Renal cortical epithelial cell (primary cell): ENCODE measurements at places on chromosomes 2 and 18. TPM values are rescaled to one million over a fixed set of nuclear protein-coding genes. Genes with fewer than 3 reads are reported as not detected.

DNA sequence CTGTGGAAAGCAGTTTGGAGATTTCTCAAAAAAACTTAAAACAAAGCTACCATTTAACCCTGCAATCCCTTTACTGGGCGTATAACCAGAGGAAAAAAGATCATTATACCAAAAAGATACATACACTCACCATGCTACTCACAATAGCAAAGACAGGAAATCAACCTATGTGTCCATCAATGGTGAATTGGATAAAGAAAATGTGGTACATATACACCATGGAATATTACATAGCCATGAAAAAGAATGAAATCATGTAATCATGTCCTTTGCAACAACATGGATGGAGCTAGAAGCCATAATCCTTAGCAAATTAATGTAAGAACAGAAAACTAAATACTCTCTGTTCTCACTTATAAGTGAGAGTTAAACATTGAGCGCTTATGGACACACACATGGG is 18.6 kb downstream of the ABCA12 start:
- DNase-seq = no peak

DNA sequence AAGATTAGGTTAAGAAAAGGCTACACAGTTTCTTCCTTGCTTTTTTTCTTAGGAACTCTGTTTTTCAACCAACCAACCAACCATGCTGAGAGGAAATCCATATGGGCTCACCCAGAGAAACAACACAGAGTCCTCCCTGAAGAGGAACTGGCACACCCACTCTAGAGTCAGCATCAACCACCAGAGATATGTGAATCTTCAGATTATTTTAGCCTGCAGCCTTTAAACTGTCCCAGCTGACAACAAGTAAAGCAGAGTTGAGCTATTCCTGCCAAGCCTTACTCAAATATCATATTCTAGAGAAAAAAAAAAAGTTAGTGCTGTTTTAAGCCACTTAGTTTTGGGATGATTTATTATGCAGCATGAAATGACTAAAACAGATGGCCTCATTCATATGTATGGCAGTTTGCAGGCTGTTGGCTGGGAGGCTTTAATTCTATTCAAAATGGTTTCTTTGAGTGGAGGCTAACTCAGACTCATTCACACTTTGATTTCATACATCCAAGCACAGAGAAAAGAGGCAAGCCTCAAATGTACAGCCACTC is 1637.7 kb upstream of the LRRTM1 start:
- DNase-seq = no peak

- DNase-seq = no peak
Observed at GRCh38 chr2:233373316-233373715, 19.0 kb downstream of the DGKD start.

- peak; percentile 22 for DNase-seq
Observed at GRCh38 chr2:8030573-8031303, 651.1 kb upstream of the ID2 start.

DNA sequence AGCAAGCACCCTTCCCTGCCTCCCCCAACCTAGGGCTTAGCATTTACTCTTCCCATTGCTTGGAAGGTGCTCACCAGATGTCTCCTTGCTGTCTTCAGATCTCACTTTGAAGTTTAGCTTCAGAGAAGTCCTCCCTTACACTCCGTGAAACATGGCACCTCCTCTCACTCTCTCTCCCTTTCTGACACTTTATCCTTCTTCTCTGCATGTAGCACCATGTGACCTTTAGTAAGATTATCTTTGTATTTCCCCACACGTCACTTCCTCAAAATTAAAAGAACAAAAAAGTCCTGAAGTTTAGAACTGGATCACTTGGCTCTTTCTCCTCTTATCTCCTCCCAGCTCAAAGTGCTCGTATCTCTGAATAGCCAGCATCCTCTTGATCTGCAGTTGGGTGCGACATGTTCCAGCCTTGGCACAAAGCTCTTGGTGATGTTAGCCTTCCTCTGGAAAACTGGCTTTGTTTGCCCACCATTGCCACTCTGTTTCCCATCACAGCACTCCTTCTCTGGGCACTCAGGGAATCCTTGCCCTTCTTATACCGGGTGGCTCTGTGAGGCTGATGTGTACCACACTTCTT is 40.6 kb upstream of the EPAS1 start:
- DNase-seq = no peak

GRCh38 chr2:240538031-240538780 is 19.6 kb downstream of the ANKMY1 start:
- DNase-seq = no peak

DNA sequence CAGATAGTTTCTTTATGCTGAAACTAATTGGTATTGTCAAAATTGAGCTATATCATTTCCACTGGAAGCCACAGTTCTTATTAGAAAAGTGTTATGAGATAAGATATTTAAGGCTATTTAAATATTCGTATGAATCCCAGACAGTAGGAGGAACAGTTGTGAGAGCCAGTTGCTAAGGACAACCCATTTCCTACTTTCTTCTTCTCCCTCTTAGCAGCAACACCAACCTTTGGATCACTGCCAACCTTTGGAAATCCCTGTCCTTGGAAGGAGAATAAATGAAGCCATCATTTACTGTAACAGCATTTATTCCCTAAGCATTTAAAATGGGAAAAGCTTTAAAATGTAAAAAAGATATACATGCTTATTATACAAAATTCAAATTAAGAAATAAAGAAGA is 85.8 kb downstream of the PLCL1 start:
- DNase-seq = no peak

GRCh38 chr18:75779450-75779849 is 351.9 kb upstream of the SMIM21 start:
- DNase-seq = no peak

- no peak for DNase-seq
Observed at GRCh38 chr2:240998995-240999791, 775 bp downstream of the SNED1 start.

DNA sequence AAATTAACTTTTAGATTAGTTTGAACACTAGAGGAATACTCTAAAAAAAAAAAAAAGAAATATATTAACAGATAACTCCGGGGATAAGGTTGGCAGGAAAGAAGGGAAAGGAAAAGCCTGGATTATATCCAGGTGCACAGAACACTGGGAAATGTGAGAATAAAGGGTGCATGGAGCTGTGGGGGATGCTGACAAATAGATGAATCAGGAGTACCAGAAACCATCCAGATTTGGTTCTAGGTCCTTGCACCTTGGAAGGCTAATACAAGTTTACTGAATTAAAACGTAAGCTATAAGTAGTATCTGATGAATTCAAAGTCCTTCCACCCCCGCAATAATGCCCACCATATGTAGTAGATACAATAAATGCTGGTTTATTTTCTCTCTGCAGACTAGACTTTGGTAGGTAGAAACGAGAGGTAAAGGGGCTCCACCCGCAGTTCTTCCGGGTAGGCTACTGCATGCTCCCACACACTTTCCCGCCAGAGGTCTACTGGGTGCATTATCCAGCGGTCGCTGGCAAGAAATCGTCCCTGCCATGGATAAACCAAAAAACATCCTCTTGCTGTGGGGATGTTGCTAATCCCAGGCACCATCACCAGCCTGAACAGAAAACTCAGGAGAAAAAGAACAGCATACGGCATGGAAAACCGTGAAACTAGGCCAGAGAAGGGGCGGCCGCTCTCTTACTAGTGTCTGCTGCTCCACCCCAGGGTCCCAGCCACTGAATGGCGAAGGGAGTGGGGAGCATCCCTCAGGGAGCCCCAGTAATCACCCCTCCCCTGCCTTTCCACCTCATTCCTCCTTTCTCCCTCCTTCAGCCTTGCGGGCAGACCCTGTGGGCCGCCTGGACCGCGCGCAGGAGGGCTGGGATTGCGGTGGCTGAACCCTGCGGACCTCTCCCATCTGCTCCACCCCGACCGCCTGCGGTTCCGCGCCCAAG is 1.5 kb downstream of the CNRIP1 start:
- DNase-seq = no peak

- DNase-seq = peak; percentile 5
Observed at GRCh38 chr18:61892683-61893308, at the start of gene RNF152. TSS of gene RNF152 (minus strand) at chr18:61893007. CDS start at chr18:61816463, 76,544 bp downstream.

DNA sequence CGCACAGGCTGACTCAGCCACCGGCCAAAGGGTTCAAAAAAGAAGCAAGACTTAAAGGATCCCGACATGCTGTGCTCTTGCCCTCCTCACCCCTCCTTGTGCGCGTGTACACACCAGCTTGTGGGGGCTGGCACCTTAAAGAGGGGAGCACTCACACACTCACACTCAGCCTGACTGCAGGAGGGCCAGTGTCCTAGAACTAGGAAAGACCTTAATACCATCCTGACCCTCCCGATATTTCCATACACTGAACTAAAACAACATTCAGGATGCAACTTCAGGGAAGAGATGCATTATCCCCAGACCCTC is 5.6 kb downstream of the PKDCC start:
- DNase-seq = no peak

DNA sequence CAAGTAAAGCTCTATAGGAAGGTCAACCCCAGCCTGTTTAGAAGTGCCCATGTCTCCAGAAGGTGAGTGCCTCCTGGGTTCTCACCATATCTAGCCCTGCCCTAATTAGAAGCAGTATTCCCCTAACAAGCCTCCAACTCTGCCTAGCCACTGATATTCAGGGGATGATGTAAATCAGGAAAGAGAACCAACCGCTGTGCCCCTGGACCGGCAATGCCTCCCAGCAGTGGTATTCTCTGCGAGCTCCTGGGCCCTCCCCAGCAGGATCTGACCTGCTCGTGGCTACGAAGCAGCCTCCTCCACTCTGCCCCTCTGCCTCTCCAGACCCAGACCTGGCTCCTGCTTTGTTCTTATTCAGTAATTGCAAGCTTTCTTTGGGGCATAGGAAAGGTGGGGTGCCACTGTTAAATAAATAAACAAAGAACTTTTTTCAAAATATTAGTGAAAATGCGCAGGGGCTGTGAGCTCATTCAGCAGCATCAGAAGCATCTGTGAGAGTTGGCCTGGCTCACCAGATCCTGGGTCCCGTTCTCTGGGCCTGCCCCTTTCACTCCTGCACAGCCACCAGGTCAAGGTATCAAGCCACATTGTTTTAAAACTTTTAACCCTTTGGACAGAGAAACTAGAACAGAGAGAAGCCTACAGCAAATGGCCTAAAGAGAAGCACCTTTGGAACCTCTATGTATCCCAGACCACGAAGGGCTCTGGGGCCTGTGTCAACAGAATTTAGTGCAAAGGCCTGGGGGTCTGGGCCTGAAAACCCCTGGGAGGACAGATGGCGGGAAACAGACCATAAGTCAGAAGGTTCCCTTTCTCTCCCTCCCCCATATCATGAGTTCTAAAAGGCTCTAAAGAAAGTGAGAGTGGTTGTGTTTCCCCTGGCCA is 11.9 kb downstream of the MREG start:
- no peak for DNase-seq

DNA sequence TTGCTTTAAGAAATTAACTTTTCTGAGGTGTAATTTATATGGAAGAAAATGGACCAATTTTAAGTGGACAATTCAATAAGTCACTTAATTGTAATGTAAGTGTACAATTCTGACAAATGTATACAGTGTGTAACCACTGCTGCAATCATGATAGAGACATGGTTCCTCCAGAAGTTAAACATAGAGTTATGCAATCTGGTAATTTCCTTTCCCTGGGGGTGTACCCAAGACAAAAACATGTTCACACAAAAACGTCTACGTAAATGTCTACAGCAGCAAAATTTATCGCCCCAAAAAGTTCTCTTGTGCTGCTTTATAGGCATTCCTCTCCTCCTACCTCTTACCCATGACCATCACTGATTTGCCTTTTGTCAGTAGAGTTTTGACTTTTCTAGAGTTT is 141.5 kb downstream of the AQP4 start:
- no peak for DNase-seq

DNA sequence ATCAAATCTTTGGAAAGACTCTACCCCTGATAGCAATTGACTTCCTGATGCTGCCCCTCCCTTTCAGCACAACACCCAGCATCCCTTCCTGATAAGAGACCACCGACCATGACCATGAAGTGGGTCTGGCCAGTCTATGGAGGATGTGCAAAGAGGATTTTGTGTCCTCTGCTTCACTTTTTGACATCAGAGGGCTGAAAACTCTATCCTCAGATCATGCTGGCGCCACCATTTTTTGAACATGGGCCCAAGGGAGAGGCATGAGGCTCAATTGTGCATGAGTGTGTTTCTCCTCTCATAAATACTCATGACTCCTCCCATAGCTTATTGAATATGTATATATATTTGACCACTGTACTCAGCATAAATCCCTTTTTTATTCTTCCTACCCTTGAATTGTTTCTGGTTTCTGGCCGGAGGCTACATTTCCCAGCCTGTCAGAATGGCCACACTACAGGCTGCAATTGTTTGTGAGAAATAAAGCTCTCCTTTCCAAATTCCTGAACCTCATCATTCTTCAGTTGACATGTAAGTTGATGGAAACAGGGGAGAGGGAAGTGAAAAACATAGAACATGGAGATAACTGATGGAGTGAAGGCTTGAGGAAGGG is 314.1 kb downstream of the MYCN start:
- no peak for DNase-seq

GRCh38 chr2:32614084-32614483 is 13.8 kb upstream of the TTC27 start:
- no peak for DNase-seq

DNA sequence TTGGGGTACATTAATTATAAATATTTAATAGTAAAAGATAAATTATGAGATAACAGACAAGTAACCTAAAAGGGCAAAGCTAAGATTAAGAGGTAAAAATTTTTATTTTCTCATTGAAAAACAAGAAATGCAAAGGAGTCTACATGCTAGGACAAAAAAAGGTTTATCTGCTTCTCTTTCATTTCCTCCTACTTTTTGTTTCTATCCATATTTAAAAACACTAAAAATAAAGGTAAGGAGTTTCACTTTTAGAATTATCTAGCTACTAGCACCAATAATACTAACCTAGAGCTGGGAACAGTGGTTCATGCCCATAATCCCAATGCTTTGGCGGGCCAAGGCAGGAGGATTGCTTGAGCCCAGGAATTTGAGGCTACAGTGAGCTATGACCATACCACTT is 1551.7 kb upstream of the SLC39A10 start:
- DNase-seq = no peak

- DNase-seq = no peak
Observed at GRCh38 chr2:148789059-148789458, 86.0 kb upstream of the KIF5C start.

DNA sequence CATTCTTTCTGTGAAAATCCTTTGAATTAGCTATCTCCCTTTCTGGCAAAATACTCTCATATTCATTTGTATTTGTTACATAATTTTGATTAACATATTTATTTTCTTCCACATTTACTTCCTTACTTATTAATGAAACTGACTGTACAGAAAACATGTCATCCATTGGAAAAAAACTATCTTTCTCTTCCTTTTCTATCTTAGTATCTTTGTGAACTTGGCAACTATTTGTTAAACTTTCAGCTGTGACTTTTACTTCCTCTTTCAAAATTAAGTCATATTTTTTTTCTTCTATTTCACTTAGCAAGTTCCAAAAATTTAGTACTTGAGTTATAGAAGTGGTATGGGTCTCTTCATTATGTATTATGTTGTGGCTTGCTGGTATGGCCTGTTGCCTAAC is 2.6 kb downstream of the RAD51AP2 start:
- no peak for DNase-seq

GRCh38 chr2:99399063-99399462 is 61.9 kb downstream of the EIF5B start:
- no peak for DNase-seq

GRCh38 chr18:44680273-44681075 is at the start of gene SETBP1:
TSS of gene SETBP1 (plus strand) at chr18:44680888. CDS start at chr18:44701347, 20,459 bp downstream.
- DNase-seq = peak; percentile 83

- no peak for DNase-seq
Observed at GRCh38 chr2:59798687-59799232, 754.7 kb downstream of the BCL11A start.

PAIP2B gene
- total RNA-seq = 1.2 and 4.3 TPM in 2 replicates

PCARE gene
- total RNA-seq = not detected in 2 replicates

DYSF gene
- total RNA-seq = 10.2 and 20.1 TPM in 2 replicates

COL6A3 gene
- total RNA-seq = 2.5 and 3.6 TPM in 2 replicates

AMER3 gene
- total RNA-seq = not detected in 2 replicates

CROCC2 gene
- total RNA-seq = under 0.01 TPM in 1 of 2 replicates, not detected in the other

NOSTRIN gene
- 3.1 and 6.6 TPM in 2 replicates for total RNA-seq

IL36RN gene
- total RNA-seq = 0.69 TPM in 1 of 2 replicates, not detected in the other

IL1F10 gene
- total RNA-seq = not detected in 2 replicates

PLGLB2 gene
- 1.3 TPM in 1 of 2 replicates, not detected in the other for total RNA-seq
